ENCODE measurements at places on chromosomes 5 and 9. TPM values are rescaled to one million over a fixed set of nuclear protein-coding genes. Genes with fewer than 3 reads are reported as not detected.

Gene PCDHGB6
- 6.6 TPM for total RNA-seq

Gene SLC4A9
- not detected for total RNA-seq

Gene SMIM33
- not detected for total RNA-seq

DNA sequence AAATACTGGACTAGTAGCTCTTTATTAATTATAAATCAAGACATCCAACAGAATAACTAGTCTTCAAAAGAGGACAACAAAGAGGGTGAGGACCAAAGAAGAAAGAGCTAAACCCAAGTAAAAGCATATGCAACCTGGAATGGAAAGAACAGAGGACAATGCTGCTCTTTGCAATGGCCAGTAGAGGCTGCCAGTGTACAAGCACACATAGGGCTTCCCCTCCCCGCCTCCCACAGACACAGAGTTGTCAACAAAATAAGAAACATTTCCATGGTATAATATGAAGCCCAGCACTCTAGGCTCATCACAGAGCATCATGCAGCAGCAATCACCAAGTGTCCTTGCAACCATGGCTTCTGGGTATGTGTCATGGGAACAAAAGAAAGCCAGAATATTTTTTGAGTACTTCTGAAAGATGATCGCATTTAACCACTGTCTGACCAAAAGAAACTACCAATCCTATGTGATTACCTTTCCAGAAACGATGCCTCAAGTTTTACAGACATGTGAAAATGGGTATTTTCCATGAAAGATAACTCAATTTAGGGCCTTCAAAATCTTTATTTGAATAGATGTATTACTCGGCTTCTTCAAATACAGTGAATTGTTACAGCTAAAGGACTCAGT, 58.1 kb downstream of the RFX3 start:
- peaks cover 19% of the 10 kb centered on the region for H3K4me1 ChIP-seq
- DNase-seq: no peak
- no peak overlapping the region for H3K27ac ChIP-seq
- no peaks in the 10 kb centered on the region for H3K27me3 ChIP-seq
- no peaks in the 10 kb centered on the region for H3K36me3 ChIP-seq

Gene PCDHA9
- 0.23 TPM for total RNA-seq

- H3K36me3 ChIP-seq: no peaks in the 10 kb centered on the region
- H3K4me3 ChIP-seq: no peak overlapping the region
- no peaks in the 10 kb centered on the region for H3K4me1 ChIP-seq
These were observed 205.3 kb downstream of the CDH10 start for GRCh38 chr5:24439465-24439864.

Gene CCDC192
- total RNA-seq: 0.33 TPM

DNA sequence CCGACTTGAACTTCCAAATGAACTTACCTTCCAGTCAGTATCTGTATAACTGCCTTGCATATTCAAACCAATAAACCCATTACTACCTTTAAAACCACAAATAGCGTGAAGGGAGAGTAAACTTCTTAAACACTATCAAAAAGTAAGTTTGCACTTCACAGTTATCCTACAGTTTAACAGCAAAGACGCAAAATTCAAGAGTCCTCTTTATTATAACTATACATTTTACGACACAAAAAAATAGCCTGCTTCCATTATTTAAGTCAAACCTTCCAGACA, 1.8 kb downstream of the PTBP3 start:
- DNase-seq: no peak
- H3K36me3 ChIP-seq: no peaks in the 10 kb centered on the region
- no peak overlapping the region for H3K4me3 ChIP-seq
- H3K27me3 ChIP-seq: no peaks in the 10 kb centered on the region
- H3K27ac ChIP-seq: no peak overlapping the region

Measured in esophagus muscularis mucosa (tissue), 4 donors.